ENCODE measurements at places on chromosomes 12 and 14. TPM values are rescaled to one million over a fixed set of nuclear protein-coding genes. Genes with fewer than 3 reads are reported as not detected.

DNA sequence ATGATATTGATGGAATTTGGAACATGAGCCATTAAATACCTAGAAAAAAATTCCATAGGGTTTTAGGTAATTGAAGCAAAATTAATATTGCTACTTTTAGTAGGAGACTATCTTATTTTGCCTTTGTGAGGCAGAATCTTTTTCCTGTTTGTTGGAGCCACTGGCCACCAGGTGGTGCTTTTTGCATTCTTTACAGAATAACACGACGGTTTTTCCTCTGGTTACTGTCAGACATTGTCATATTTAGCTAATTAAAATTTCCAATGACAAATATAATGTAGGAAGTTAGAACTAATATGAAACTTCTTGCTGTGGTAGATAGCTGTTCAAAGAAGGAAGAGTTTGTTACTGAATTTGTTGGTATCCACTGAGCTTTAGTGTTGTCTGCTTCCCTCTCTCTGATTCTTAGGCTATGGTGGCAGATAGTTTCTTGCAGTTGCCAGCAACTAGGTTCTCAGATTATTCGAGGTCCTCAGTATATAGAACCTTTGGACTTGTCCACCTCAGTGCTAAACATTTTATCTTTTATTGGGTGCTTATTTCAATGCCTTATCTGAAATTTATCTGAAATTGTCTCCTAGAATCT is 25.7 kb downstream of the RAB21 start:
- peak; percentile 76 for DNase-seq
- no peak overlapping the region for H3K4me3 ChIP-seq
- H3K27me3 ChIP-seq, result no peaks in the 10 kb centered on the region
- no peak overlapping the region for H3K27ac ChIP-seq
- peaks cover 65% of the 10 kb centered on the region for H3K36me3 ChIP-seq

DNA sequence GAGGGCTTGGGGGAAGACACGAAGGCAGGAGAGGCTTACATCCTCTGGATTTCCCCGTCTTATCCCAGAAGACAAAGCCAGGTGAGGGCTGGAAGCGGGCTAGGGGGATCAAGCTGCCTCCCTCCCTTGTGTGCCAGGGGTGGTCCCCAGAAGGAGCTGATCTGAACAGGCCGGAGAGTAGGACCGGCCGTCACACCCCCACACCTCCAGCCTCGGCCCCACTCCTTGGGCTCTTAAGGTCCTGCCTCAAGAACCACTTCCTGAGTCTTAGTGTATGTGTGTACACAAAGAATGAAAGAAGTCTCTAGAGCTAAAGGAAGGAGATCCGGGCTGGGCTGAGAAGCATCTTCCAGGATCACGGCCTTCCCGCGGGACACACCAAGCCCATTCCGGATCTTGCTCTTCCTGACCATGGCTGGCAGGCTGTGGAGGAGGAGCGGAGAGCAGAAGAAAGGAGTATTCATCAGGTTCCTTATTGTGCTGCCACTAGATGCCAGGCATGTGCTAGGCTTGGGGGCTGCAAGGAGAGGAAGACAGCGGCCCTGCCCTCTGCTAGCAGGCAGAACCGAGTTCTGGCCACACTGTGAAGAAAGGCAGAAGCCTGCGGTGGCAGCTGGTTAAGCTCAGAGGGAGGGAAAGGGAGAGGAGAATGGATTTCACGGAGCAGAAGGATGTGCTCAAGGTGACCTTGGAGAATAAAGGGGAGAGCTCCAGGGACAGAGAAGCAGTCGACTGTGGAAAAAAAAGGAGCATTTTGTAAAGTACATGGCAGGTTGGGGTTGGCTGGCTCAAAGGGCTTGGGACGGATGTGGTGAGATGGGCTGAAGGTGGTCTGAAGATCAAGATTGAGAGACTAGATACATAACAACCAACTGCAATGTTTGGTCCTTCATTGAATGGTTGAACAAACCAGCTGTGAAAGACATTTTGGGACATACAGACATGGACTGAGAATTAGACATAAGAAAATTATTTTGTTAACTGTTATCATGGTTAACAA is 1.3 kb upstream of the CD63 start:
- peak; percentile 84 for DNase-seq
- H3K27ac ChIP-seq, result peak overlapping the region; percentile 90
- H3K4me3 ChIP-seq, result peak overlapping the region; percentile 92
- peaks cover 25% of the 10 kb centered on the region for H3K36me3 ChIP-seq
- H3K27me3 ChIP-seq, result no peaks in the 10 kb centered on the region
- H3K4me1 ChIP-seq, result peaks cover 8% of the 10 kb centered on the region

The SLC15A4 gene
- total RNA-seq, result 34.3 TPM

DNA sequence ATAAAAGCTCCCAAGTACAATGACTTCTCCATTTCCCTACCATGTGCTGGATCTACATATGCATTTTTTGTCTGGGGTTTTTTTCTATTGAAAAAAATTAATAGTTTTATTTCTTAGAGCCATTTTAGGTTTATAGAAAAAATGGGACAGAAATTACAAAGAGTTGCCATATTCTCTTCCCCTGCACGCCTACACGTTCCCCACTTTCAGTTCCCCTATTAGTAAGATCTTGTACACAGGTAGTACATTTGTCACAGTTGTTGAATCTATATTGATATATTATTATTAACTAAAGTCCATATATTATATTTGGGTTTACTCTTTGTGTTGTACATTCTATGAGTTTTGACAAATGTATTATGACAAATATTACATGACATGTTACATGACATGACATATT is 35.7 kb downstream of the SIX6 start:
- no peak overlapping the region for H3K27ac ChIP-seq
- no peaks in the 10 kb centered on the region for H3K27me3 ChIP-seq
- H3K4me3 ChIP-seq, result no peak overlapping the region
- no peaks in the 10 kb centered on the region for H3K36me3 ChIP-seq

DNA sequence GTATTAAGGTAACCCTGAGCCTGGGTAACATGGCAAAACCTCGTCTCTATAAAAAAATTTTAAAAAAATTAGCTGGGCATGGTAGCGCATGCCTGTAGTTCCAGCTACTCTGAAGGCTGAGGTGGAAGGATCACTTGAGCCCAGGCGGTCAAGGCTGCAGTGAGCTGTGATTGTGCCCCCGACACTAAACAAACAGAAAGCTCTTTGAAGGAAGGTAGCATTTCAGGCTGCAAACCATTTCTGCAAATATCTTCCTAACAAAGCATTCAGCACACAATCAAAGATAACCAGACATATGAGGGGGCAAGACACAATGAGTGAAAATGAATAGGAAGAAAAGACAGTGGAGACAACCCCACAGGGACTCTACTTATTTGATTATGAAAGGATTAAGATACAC is 118.7 kb downstream of the PRIMA1 start:
- DNase-seq, result peak; percentile 58
- H3K4me1 ChIP-seq, result peaks cover 11% of the 10 kb centered on the region
- no peaks in the 10 kb centered on the region for H3K36me3 ChIP-seq
- no peaks in the 10 kb centered on the region for H3K27me3 ChIP-seq
- H3K4me3 ChIP-seq, result no peak overlapping the region

GRCh38 chr14:55902241-55902640 is 216.0 kb upstream of the PELI2 start:
- no peak overlapping the region for H3K4me3 ChIP-seq
- no peaks in the 10 kb centered on the region for H3K27me3 ChIP-seq
- H3K27ac ChIP-seq, result no peak overlapping the region
- no peaks in the 10 kb centered on the region for H3K4me1 ChIP-seq
- no peaks in the 10 kb centered on the region for H3K36me3 ChIP-seq
- DNase-seq, result no peak

The MYO1H gene
- not detected for total RNA-seq

The FZD10 gene
- total RNA-seq, result 0.18 TPM

DNA sequence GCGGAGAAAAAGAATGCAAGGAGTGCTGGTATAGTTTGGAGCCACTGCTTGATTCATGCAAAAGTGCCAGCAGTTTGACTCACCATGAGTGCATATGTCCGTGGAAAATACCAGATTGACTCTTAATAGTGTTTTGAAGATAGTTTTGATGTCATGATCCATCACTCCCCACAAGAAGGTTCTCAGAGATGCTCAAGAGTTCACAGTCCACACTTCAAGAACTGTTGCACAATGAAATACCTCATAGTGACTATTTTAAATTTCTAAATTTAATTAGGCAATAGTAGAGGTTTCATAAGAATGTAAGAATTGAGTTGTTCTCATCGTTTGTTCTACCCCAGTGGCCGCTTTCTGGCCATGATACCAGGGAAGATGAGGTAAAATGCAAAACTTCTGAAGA is 286.6 kb upstream of the RGS6 start:
- DNase-seq, result no peak
- no peaks in the 10 kb centered on the region for H3K27me3 ChIP-seq
- H3K4me3 ChIP-seq, result no peak overlapping the region
- no peak overlapping the region for H3K27ac ChIP-seq
- peaks cover 5% of the 10 kb centered on the region for H3K4me1 ChIP-seq

- H3K27me3 ChIP-seq, result peaks cover 62% of the 10 kb centered on the region
- H3K4me1 ChIP-seq, result peaks cover under 1% of the 10 kb centered on the region
- no peak overlapping the region for H3K4me3 ChIP-seq
- H3K36me3 ChIP-seq, result no peaks in the 10 kb centered on the region
- no peak overlapping the region for H3K27ac ChIP-seq
Measured at GRCh38 chr12:57044889-57045288, 5.0 kb downstream of the MYO1A start.

DNA sequence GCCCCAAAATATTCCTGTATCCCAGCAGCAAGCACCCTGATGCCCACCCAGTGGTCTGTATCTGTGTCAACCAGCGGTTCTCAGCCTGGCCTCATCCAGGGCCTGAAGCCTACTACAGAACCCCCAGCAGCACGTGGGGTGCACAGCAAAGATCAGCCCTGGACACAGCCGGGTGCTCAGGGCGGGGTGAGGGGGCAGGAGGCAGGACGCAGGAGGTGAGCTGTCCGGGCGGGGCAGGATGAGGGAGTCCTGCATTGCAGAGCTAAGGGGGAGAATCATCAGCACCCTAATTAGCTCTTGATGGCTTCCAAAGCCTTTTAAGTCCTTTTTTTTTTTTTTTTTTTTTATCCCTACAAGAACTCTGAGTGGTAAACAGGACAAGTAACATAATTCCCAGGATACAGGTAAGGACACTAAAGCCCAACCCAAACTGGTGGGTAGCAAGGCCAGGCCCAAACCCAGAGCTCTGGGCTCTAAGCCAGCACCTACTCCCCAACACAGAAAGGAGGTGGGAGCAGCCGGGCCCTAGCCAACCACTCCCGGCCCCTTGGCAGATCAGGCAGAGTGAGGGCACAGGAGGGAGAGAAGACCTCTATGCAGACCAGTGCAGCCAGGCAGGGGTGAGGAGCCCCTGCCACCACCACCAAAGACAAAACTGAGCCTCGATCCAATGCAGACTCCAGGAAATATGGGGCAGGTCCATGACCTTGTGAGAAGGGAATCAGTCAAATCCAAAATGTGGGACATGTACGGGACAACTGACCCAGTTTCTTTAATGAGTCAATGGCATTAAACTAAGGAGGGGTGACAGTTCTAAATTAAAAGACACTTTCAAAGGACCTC is 32.3 kb upstream of the EIF5 start:
- no peaks in the 10 kb centered on the region for H3K4me1 ChIP-seq
- no peaks in the 10 kb centered on the region for H3K27me3 ChIP-seq
- no peak overlapping the region for H3K27ac ChIP-seq
- DNase-seq, result peak; percentile 45

DNA sequence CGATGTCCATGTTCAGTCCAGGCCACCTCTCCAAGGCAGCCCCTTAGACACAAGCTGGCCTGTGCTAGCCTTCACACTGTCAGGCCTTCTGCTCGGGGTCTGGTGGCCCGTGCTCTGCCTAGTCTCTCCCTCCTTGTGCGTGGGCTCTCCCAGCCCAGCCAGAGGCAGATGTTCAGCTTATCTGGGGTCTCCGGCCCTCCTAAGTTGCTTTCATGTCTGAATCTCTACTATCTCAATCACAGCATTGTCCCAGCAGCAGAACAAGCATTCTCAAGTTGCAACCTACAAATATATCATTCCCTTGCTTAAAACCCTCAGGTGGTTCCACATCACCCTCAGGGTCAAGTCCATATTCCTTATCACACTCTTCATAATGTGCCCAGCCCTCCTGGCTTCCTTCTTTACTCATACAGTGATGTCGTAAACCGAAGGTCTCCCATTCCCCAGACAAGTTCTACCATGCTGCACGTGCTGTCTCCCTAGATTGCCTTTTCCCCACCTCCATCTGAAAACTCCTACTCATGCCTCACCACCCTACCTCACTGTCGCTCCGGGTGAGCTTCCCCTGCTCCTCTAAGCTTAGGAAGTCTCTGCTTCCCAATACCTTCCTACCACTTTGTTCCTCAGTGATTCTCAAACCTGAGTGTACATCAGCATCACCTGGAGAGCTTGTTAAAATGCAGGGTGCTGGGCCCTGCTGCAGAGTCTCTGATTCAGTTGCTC is 1.5 kb downstream of the KRT73 start:
- H3K27ac ChIP-seq, result no peak overlapping the region
- no peak overlapping the region for H3K4me3 ChIP-seq
- H3K27me3 ChIP-seq, result peaks cover 57% of the 10 kb centered on the region
- no peaks in the 10 kb centered on the region for H3K36me3 ChIP-seq
- DNase-seq, result peak; percentile 34
- H3K4me1 ChIP-seq, result peaks cover 18% of the 10 kb centered on the region

DNA sequence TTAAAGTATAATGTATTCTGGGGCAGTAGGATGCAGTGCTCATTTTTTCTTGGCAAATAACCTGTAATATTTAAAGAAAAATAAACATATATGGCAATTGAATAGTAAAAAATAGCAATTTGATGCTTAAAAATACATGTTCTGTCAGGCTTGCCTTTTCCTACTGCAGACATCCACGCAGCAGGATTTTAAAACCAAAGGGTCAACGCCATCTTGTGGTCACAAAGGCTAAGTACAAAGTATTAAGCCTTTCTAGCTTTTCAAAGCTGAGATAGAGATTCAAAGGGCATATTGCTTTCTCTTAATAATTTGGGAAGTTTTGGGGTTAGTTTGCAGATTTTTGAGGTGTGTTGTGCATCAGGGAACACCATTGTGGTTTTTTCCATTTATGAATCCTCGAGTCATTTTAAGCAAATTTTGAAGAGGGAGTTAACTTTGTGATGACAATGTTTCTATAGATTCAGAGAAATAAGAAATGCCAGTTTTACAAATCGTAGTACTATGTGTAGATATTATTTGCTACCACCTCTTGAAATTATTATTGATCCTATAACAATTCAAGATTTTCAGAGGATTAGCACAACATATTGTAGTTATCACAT is 4.7 kb upstream of the CCER1 start:
- H3K36me3 ChIP-seq, result no peaks in the 10 kb centered on the region
- H3K27ac ChIP-seq, result no peak overlapping the region
- H3K4me1 ChIP-seq, result no peaks in the 10 kb centered on the region
- no peaks in the 10 kb centered on the region for H3K27me3 ChIP-seq

DNA sequence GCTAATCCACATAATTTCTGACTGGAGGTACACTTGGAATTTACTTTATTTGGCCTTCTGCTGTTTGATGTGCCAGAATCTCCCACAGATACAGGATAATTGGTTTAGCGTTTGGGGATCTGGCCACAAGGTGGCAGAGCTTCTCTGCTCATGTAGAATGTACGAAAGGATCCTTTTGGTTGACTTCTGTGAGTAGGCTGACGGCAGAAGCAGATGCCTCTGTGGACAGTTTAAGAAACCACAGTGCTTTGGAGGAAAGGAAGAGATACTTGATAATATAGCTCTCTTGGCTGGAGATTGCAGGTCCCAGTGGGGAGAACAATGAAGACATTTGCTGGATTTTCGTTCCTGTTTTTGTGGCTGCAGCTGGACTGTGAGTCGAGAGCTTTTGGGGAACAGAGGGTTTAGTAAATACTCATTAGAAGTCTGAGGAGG is 75.3 kb upstream of the OR4E1 start:
- no peaks in the 10 kb centered on the region for H3K4me1 ChIP-seq
- no peak overlapping the region for H3K4me3 ChIP-seq
- peak; percentile 88 for DNase-seq
- H3K27me3 ChIP-seq, result peaks cover 16% of the 10 kb centered on the region
- H3K27ac ChIP-seq, result no peak overlapping the region
